Activated T-helper 2 cell treated with anti-CD3 and anti-CD28 coated beads, Interferon-gamma antibody, Interleukin-2, Interleukin-4, amounts not matched to agents 10 μg/mL and 5 μg/mL and 100 μg/mL, durations not matched to agents 14 hours and 24 hours and 36 hours (primary cell): ENCODE measurements at places on chromosomes 5 and 9.

DNA sequence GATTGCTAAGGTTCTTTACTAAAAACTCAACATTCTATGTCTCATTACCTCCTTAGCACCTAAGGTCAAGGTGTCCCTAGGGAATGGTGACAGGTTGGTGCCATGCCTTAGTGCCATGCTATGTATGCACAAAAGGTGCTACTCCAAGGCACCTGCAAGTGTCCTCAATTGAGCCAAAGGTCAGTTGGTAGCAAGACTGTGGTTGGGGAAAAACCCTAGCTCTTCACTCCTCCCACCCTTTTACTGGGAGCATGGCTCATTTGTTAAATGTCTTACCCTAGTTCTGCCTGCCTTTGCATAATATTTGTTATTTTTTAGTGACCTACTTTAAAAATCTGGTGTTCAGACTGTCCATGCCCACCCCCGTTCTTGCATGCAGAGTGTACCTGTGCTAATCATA is 17.0 kb downstream of the ACO1 start:
- DNase-seq: no peak

DNA sequence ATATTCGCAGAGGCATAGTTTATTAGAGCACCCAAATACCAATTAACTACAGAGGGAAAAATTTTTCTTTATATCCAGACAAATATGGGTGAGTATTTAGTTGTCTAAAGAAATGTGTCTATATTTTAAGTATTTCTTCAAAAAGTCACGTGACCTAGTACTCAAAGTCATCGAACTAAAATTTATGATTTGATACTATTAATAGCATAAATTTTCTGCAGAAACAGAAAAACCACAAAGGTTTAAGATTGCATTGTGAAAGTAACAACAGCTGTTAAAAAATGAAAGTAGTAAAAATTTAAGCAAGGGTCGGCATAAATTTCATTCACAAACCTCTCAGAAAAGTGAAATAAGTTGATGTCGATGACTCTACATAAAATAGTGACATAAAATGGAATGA is 323.9 kb upstream of the RORB start:
- DNase-seq: no peak

GRCh38 chr9:785997-786396 is 55.5 kb upstream of the DMRT1 start:
- DNase-seq: no peak

- DNase-seq: no peak
Measured at GRCh38 chr9:95479330-95479729, 37.4 kb downstream of the PTCH1 start.

DNA sequence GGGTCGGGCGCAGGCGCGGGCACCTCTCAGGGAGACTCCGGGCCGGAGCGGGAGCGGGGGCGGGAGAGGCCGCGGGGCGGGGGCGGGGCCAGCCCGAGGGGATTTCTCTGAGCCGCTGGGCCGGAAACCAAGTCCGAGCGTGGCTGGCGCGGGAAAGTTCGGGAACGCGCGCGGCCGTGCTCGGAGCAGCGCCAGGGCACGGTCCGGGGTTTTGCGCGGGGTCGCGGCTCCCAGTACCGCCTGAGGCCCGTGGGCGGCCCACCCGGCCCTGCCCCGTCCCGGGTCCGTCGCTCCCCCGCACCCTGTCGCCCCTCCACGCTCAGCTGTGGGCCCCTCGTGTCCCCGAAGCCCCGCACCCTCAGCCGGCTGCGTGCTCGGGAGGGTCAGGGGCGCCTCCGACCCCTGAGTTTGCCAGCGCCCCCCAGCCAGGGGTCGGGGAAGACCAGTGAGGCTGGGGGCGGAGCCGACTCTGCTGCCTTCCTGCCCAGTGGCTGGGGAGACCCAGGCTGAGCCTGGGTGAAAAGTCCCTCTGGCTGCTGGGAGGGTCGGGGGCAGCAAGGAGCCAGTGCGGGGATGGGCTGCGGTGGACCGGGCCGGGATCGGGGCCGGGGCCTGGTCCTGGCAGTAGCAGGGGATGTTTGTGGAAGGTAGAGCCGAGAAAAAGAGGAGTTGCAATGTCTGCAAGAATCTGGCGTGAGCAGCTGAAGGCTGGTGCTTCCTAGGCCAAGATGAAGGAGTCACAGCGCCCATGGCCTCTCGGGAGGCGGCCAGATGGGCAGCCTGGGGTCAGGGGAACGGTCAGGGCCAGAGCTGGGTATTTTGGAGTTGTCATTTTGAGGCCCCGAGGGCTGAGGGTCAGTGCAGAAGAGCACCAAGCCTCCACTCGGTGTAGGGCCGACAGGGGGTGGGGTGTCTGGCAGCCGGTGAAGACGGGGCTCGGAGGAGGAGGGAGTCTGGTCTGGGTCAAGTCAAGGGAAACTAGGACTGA is 588 bp downstream of the TRAF2 start:
- peak; percentile 33 for DNase-seq

DNA sequence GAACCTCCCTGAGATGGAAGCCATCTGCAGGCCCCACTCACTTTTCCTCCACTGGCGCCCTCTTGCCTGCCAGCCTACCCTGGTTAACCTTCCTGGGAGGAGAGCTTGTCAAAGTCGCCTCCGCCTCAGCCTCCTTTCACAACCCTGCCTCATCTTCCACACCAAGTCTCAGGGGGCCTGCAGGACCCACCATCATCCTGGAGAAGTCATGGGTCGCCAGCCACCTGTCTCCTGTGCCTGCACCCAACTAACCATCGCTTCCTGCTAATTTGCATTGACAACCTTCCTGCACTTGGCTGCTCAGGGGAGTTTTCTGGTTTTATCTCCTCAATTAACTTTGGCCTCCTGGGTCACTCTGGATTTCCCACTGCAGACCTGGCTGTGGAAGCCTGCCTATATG is 52.8 kb upstream of the GRHPR start:
- DNase-seq: no peak

DNA sequence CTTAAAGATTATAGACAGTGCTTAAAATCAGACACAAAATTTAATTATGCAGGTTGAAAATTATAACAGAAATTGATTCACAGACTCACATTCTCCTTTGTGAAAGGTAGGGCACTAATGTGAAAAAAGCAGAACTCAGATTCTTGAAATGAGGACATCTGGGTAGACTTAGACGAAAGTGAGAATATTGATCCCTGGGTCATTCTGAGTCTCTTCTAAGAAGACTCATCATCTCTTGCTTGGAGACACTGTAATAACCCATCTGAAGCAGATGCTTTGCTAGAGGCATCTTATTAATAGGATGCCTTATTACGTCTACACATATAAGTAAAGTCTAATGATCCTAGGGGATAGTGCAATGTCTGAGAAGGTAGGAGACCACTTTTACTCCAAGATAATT is 274.4 kb downstream of the HINT1 start:
- DNase-seq: no peak

- no peak for DNase-seq
Measured at GRCh38 chr5:170216257-170216864, 16.4 kb upstream of the C5orf58 start.

GRCh38 chr5:56710826-56711590 is 104.3 kb upstream of the MAP3K1 start:
- DNase-seq: no peak

- no peak for DNase-seq
Measured at GRCh38 chr5:75663579-75664284, 52.5 kb downstream of the ANKDD1B start.

DNA sequence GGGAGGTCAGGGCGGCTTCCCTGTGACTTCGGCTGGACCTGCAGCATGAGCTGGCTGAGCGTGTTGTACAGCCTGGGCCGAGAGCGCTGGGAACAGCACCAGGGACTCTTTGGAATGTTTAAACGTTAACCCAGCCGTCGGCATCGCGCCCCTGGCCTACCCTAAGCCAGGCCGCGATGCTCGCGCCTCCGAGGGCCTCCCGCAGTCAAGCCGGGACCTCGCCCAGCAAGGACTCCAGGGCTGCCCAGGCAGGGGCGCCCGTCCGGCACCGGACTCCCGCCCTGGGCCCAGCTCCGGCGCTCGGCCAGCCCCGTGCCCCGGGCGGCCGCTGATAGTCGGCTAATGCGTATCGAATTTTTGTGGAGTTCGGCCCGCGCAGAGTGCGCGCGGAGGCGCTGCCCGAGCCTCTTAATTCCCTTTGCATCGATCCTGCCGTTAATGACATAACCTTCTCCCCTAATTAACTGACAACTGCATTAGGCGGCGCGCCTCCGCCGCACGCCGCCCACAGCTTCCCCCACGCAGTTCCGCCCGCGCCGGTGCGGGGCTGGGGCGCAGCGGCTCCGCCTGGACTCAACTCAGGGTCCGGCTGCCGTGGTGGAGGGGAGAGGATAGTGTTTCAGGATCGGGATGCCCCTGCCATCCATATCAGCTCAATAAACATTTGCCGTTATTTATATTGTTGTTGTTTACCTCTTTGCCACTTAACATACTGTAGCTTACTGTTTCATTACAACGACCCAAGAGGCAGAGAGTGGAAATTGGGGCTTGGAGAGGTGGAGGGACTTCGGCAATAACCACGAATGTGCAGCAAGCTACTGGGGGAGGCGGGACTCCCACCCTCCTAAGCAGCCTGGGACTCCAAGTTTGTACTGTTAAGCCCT is 28.8 kb upstream of the CDC23 start:
- no peak for DNase-seq

DNA sequence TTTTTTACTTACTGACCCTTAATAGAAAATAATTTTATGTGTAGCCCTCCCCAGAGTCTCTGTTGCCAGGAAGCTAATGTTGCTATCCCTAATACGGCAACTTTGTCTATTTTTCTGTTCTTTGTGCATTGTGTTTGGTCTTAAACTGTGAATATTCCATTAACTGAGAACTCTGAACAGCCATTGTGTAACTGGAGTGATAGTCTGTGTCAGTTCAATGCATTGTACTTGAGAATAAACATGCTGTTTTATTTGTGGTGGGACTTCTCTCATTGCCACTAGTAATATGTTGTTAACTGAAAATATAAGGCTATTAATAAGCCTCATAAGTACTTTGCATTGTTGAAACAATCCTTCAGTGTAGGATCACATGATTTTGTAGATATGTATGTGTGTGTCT is 278.3 kb upstream of the DMRT1 start:
- no peak for DNase-seq

- no peak for DNase-seq
Measured at GRCh38 chr5:178941361-178941760, 363 bp downstream of the ZNF454 start.

- DNase-seq: no peak
Measured at GRCh38 chr5:134511796-134512660, 13.4 kb upstream of the JADE2 start.

- DNase-seq: no peak
Measured at GRCh38 chr5:173703466-173703865, 87.0 kb upstream of the BOD1 start.

DNA sequence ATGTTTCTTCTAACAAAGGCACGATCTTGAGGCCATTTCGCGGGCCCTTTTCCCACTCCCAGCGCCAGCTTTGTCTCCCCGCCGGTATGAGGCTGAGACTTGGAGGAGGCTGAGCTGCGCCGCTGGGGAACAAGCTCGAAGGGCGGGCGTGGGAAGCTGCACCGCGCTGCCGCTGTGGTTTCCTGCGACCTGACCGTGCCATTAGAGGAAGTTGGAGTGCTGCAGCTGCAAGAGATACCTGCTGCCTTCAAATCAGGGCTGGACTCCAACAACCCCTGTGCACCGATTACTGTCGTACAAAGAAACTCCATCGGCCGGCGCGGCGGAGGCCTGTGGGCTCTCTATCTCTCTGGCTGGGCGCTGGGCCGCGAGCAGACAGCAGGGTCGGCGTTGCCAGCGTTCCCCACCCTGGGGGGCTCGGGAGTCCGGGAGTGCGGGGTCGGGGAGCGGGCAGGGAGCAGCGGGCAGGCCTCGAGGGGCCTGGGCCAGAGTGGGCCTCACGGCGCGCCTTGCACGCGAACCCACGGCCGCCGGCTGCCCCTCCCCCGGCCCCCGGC is 1.3 kb upstream of the ERBIN start:
- peak; percentile 68 for DNase-seq

- DNase-seq: peak; percentile 7
Measured at GRCh38 chr5:140143521-140144258, 18.0 kb downstream of the IGIP start.

DNA sequence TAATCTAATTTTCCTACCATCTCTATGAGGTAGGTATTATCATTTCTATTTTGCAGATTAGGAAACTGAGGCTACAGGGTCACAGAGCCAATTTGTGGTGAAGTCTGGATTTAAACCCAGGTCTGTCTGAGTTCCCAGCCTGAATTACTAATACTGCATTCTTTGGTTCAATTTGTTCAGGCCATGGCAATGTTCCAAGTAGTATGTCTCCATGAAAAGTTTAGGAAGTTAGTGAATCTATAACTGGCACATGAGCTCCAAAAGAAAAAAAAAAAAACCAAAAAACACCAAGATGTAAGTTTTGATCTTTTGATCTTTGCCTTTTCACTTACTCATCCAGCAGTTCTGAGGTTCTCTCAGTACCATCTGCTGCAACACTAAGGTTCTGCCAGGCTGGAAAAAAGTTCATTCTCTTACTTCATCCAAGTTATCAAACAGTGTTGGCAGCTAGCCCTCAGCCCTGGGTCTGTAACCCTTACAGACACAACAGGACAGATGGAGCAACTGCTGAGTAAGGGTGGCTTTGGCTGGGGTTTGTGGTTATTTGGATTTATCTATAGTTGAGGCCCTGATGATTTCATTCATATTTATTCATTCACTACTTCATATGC is 4.4 kb upstream of the TMEM268 start:
- no peak for DNase-seq

DNA sequence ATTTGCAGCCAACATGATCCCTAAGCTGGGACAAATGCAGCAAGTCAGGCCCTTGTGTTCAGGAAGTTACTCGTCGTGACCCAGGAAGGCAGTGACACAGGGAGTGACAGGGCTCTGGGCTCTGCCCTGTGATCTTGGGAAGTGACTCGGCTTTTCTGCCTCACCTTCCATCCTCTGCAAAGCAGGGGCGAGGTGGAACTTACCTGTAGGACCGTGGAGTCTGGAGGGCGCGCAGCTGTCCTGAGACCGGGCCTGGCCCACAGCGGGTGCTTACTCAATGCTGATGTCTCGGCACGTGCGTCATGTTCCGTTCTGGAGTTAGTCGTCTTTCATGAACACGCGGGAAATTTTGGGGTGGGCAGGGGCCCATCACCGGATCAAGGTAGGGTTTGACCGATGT is 22.8 kb upstream of the LPCAT1 start:
- no peak for DNase-seq

DNA sequence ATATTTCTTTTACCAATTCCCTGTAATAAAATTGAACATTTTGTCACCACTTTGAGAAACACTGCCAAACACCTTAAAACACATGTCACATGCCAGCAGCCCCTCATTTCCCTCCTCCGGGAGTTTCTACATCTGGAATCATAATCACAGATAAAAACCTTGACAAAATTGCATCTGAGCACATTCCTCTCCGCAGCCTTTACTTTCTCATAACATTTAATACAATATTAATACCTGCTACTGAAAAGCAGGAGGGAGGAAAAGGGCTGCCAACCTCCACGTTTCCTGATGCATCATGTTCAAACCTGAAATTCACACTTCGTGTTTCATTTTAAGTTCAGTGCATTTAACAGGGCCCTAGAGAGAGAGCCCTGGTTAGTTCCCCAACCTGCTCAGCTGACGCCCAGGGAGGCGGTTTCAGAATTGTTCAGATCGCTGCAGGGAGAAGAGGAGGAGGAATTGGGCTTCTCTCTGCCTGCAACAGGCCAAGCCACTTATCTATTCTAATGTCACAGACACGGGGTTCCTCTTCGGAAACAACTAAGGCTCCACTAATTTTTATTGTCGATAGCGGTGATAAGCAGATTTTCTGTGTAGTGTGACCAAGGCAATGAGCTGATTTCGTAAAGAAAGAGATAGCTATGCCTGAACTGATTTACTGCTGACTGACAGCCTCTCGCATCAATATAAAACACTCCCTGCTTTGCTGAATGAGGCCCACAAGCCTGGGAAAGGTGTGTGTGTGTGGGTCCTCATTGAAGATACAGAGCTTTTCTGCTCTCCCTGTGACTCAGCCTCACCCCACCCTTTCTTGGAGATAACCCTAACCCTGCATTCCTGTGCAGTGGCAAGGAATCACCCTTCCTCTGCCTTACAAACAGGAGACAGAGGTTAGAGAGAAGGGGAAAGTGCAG is 4.9 kb upstream of the LHX2 start:
- no peak for DNase-seq
